ENCODE measurements at places on chromosomes 2 and 18.

DNA sequence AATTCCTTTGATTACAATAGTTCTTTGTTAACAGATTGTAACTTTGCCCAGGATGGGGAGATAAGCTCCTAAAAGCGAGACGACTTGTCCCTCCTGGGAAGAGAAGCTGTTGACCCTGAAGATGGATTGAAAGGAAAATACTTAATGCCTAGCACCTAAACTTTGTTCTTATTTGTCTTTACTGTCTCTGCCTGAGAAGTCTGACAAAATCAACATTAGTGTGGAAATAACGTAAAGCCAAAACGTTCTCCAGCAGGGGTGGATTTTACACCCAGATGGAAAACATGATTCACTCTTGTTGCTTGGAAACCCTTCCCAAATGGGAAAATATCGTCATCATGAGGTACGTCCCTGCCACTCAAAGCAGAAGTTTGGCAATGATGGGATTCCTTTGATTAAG, 450.1 kb downstream of the SLC4A3 start:
- DNase-seq: no peak

GRCh38 chr18:58639751-58640427, 11.0 kb upstream of the ALPK2 start:
- DNase-seq: no peak

DNA sequence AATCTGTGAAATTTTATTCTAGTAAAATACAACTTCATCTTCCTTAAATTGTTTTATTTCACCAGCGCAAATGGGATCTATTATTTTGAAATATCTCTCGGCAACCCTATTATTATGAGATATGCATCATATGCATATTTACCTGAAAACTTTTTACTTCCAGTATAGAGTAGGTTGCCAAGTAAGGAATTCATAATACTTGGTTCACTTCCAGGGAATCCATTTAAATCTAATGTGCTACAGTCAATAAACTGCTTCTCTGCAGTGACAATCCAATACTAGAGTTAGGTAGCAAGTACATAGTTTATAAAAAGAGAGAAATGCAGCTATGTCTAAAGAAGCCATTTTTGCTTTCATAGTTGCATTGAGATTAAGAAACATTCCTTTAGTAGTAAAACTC, 88.8 kb upstream of the FAM117B start:
- DNase-seq: no peak

GRCh38 chr2:38146275-38146906, 70.4 kb upstream of the CYP1B1 start:
- DNase-seq: no peak

DNA sequence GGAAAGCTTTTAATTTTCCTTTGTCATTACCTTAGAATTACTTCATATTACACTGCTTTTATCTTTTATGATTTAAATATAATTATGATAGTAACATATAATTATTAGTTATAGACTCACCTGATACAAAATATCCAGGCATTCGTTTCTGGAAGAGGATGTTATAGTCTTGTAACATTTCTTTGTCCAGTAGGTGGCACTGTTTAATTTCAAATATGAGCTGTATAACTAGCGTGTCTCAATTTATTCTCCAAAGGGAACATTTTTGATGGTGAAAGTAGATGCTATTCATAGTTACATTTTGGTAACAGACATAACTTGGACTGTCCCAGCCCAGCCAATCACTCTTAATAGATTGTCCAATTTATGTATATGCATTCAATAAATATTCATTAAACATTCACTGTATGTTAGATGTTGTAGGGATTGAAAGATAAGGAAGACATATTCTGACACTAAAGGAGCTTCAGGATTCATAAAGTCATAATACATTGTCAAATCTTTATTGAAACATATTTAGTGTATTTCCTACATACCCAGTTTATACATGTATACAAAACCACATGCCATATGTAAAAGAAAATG, 19.2 kb downstream of the DAW1 start:
- peak; percentile 44 for DNase-seq

DNA sequence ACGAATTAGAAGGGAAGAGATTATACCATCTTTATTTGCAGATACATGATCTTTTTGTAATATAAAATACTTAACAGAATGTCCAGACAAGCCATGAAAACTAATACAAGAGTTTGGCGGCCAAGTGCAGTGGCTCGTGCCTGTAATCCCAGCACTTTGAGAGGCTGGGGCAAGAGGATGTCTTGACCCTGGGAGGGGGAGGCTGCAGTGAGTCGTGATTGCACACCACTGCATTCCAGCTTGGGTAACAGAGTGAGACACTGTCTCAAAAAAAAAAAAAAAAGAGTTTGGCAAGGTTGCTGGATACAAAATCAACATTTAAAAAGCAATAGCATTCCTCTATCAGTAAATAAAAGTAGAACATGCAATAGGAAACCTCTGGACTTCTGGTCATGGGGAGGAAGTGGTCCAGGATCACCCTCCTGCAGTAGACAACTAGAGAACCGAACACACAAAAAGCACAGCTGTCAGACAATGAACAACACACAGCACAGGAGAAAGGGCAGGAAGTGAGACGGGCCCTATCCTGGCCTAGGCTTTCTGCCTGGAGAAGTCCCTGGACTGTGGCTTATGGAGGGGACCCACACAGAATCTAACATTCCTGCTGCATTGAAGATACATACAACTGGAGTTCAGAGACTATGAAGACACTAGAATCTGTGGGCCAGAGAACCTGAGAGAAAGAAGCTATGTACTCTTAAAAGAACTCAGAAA, 118.9 kb upstream of the ARL4C start:
- no peak for DNase-seq

GRCh38 chr2:150832686-150833085, 345.2 kb upstream of the RND3 start:
- DNase-seq: no peak

- DNase-seq: peak; percentile 80
Measured at GRCh38 chr2:218166791-218167190, at the start of gene CXCR1. Gene CXCR1, minus strand, starts transcription at chr2:218166962. Its CDS starts 1,751 bp downstream, at chr2:218165211.

DNA sequence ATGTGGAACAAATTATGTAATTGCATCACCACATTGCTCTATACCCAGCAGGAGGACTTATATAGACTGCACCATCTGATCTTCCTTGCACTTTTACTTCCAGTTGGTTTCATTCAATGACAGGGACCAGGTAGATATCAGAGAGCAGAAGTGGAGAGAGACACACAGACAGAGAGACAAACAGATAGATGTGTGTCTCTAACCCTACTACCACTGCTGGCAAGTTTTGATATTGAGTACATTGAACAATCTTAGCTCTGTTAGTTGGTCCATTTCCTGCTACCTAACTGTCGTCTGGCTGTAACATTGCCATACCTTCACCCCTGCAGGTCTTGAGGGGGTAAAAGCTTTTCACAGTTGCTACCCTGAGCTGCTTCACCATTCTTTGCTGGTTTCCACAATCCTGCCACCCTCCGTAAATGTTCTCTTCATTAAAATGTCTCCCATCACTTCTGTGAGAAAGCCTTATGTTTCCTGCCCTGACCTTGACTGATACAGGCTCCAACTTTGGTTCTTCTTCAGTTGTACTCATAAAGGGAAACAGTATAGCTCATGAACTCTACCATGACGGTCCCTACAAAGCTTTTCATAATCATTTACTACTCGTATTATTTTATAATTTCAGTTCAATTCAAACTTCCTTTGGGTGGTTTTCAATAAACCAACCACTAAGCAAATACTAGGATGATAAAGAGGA, 62.3 kb upstream of the ITGA4 start:
- peak; percentile 70 for DNase-seq

DNA sequence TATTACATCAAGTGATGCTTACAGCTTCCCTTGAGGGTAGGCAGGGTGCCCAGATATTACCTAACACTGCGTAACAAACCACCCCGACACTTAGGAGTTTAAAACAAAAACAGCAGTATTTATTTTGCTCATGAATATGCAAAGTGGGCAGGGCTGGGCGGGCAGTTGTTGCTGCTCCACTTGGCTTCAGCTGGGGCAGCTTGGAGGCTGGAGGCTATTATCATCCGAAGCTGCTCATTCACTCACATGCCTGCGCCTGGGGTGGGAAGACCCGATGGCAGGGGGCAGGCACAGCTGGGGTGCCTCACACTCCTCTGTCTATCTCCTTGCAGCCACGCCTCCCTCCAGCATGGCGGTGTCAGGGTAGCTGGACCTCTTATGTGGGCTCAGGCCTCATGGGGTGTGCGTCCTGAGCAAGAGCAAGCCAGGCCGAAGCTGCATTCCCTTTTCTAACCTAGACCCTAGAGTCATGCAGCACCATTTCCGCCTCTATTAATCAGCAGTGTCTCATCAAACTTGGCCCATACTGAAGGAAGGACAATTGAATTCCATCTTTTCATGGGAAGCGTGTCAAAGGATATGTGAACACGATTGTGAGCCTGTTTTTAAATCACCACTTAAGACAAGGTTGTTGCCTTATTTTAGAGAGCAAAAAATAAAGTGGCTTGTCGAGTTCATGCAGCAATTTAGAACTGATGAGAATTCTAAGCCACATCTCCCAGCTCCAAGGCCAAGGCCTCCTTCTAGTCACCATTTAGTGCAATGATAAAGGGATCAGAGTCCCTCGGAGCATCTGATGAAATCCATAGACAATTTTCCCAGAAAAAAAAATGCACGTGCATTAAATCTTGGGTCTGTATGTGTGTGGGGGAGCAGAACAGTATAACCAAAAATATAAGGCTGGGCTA, 54.9 kb downstream of the SDC1 start:
- DNase-seq: no peak

- DNase-seq: no peak
Measured at GRCh38 chr2:164937864-164938401, 17.4 kb downstream of the SLC38A11 start.

Data from Jurkat, Clone E6-1 (cell line).